ENCODE measurements at places on chromosomes 2 and 18. TPM values are rescaled to one million over a fixed set of nuclear protein-coding genes. Genes with fewer than 3 reads are reported as not detected.

- no peak for DNase-seq
Observed at GRCh38 chr2:58959996-58960395, 718.9 kb upstream of the FANCL start.

DNA sequence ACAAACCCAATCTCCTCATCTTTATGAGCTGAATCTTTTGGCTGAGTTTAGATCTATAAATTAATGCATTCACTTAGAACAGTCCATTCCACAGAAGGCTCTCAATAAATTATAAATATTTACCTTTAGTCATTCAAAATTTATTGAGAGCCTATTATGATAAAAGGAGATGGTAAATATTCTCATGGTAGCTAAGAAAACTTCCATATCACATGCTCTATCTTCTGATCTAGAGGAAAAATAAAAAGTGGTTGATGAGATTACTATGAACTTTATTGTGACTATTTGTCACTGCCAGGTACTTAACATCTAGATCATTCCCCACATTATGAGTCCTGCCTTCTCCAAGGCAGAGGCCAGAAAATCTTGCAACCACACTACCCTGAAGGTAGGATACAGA lies 62.4 kb downstream of the L3MBTL4 start:
- DNase-seq: no peak

GRCh38 chr2:189178054-189178453 lies 1.5 kb downstream of the COL5A2 start:
- no peak for DNase-seq

- no peak for DNase-seq
Observed at GRCh38 chr18:4319738-4320677, 135.1 kb downstream of the DLGAP1 start.

GRCh38 chr2:172693037-172693436 lies 42.6 kb upstream of the RAPGEF4 start:
- peak; percentile 96 for DNase-seq

DNA sequence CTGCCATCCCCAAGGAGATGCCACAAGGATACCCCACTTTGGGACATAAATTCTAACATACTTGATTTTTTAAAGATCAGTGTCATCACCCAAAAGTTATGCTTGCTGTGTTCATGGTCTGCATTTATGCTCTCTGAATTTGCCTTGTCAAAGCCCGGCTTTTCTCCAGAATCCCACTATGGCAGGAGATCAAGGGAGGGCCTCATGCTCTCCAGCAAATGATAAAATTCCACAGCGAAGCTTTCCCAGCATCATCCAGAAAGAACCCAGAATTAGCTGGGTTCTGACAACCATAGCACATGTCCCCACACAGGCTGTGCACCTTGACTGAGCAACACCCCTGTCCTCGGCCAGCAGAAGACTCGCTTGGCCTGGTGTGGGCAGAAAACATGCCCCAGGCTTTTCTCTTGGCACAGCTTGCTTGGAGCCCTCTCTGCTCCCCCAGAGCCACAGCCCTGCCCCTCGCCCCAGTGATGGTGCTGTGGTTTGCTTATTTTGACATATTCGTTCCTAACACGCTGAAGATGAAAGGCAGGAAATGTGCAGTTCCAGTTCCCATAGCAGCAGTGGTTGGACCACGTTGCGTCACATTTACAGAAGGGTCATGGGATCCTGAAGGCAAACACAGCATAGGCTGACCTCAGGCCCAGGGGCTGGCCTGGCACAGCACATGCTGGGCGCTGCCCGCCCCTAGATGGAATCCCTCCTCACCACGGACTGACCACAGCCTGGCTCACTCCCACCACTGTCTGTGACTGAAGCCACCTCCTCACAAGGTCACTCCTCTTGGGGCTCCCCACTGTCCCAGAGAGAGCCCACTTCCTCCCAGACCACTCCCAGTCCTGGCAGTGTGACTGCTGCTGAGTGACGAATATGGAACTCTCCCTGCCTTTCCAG lies 14.1 kb upstream of the CHRNA1 start:
- peak; percentile 98 for DNase-seq

- DNase-seq: peak; percentile 70
Observed at GRCh38 chr2:62152000-62152399, 43.9 kb upstream of the B3GNT2 start.

GRCh38 chr2:38178556-38179419 lies 102.8 kb upstream of the CYP1B1 start:
- DNase-seq: peak; percentile 90

- no peak for DNase-seq
Observed at GRCh38 chr18:12779456-12779855, 76.6 kb downstream of the PSMG2 start.

TTN gene
- 0.50 TPM for total RNA-seq

TMEM169 gene
- 20.1 TPM for total RNA-seq

SCYGR1 gene
- total RNA-seq: not detected

ONECUT2 gene
- total RNA-seq: 6.2 TPM

NEU4 gene
- total RNA-seq: 0.22 TPM

SDC1 gene
- 74.3 TPM for total RNA-seq

CRYBA2 gene
- not detected for total RNA-seq

GNAL gene
- 3.6 TPM for total RNA-seq

Data from astrocyte (in vitro differentiated cells and primary cell).